ENCODE measurements at places on chromosomes 7 and 10.

DNA sequence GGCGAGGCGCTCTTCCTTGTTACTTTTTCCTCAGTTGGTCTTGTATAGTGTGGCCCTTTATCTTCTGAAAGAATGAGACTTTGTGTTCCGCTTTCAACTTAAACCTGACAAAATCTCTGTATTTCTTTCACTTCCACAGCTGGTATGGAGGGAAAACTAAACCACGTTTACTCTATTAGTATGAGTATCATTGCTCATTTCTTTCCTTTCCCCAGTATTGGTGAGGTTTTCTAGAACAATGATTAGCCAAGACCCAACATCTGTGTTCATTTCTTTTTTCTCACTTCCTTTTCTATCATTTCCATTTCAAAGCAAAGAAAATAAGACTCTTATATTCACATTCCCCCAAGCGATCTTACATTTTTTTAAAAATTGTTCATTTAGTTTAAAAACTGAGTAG lies 165.3 kb downstream of the PAXIP1 start:
- DNase-seq, result no peak

- no peak for DNase-seq
Observed at GRCh38 chr7:116630357-116630756, 41.6 kb upstream of the MET start.

GRCh38 chr10:16811765-16812164 lies 5.5 kb downstream of the RSU1 start:
- DNase-seq, result no peak

DNA sequence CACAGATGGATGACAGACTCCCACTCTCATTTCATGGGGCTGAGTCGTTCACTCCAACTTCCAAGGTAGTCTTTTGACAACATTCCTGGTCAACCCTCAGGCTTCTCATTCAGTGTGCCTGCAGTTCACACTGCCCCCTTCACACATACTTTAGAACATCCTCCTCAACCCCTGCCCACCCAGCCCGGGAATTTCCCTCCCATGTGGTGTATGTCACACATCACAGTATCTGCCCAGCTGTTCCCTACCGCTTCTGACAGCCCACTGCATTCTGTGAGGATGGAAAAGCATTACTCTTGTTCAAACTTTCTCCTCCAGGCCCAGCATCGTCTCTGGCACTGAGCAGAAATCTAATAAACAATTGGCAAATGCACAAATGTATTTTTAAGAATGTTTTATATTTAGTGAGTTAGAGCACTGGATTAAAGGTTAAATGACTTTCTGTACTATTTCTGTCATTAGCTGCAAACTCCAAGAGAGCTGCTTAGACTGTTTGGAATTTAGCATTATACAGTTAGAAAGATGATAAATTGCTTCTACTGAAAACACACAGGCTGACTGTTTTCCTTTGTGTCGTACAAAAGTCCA lies 110.4 kb downstream of the SFMBT2 start:
- no peak for DNase-seq

- no peak for DNase-seq
Observed at GRCh38 chr7:133114519-133114918, 32.6 kb upstream of the CHCHD3 start.

DNA sequence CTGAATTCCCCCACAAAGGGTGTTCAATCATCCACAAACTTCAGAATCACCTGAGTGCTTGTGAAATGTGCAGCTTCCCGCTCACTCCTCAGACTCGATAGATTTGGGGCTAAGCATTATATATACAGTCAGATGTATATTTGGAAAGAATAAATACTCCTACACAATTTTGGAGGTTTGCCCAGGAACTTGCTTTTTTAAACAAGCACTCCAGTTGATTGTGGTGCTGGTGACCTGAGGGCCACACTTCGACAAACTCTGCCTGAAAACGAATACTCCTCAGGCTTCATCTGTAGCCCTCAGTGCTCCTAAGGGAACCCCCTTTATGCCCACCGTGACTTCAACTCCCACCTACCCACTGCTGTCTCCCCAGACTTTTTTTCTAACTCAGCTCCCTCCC lies 211.6 kb downstream of the INHBA start:
- DNase-seq, result no peak

- no peak for DNase-seq
Observed at GRCh38 chr7:122442929-122443328, 138.4 kb upstream of the FEZF1 start.

DNA sequence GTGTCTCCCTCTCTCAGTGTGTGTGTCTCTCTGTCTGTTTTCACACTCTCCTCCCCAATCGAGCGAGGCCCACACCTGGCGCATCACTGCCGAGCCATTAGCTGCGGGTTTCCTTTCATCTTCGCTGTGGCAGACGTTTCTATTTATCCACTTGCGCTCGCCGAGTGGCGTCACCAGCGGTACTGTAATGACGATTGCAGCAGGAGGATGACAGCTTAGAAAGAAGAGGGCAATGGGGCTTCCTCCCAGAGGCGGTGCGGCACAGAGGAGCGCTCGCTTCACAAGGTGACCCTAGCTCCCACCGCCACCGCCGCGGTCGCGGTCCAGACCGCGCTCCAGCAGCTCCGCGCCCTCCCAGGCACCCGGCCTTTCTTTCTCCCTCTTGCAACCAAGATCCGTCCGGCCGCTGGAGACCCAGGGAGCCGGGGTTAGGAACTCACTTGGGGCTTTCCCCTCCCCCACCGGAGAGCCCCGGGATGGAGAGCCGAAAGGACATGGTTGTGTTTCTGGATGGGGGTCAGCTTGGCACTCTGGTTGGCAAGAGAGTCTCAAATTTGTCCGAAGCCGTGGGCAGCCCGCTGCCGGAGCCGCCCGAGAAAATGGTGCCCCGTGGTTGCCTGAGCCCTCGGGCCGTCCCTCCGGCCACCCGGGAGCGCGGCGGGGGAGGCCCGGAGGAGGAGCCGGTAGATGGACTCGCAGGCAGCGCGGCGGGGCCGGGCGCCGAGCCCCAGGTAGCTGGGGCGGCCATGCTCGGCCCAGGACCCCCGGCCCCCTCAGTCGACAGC lies at the start of gene EVX1:
Gene EVX1 (plus strand): TSS at position 248 of the 785 bp plus-strand sequence. CDS start 229 bp downstream, at position 477.
- no peak for DNase-seq

DNA sequence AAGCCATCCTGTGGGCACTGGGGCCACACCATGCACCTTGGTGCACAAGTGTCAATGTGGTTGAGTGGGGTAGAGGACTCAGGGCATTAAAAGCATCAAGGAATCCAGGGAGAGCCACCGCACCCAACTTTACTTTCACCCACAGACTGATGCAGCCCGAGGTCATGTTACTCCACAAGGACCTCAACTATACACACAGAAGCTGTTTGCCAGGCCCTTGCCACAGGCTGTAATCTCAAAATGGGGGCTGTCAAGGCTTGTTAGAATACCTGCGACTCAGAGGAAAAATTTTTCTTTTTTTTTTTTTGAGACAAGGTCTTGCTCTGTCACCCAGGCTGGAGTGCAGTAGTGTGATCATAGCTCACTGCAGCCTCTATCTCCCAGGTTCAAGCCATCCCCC lies 26.5 kb upstream of the KCTD7 start:
- no peak for DNase-seq
